ENCODE measurements at places on chromosomes 13 and 19.

DNA sequence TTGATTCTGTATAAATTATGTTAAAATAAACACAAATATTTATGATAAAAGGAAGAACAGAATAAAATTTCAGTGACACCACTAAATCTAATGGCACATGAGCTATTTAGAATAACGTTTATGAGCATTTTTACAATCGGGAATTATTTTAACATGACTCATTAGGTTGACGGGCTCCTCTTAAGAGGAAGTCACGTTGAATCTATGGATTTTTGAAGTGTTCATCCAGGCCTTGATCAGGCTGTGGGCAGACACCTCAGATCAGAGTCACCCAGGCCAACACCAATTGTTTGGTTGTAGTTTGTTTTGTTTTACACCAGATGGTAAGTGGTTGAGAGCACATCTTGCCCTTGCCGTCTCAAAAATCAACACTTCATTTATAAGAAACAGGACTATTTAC is 257.8 kb downstream of the FOXO1 start:
- DNase-seq, result no peak
- no peaks in the 10 kb centered on the region for H3K27me3 ChIP-seq
- H3K36me3 ChIP-seq, result no peaks in the 10 kb centered on the region
- no peak overlapping the region for H3K4me3 ChIP-seq

GRCh38 chr13:31020996-31021395 is 88.5 kb downstream of the TEX26 start:
- H3K4me1 ChIP-seq, result no peaks in the 10 kb centered on the region
- DNase-seq, result no peak
- no peaks in the 10 kb centered on the region for H3K36me3 ChIP-seq
- no peaks in the 10 kb centered on the region for H3K27me3 ChIP-seq
- no peak overlapping the region for H3K4me3 ChIP-seq

DNA sequence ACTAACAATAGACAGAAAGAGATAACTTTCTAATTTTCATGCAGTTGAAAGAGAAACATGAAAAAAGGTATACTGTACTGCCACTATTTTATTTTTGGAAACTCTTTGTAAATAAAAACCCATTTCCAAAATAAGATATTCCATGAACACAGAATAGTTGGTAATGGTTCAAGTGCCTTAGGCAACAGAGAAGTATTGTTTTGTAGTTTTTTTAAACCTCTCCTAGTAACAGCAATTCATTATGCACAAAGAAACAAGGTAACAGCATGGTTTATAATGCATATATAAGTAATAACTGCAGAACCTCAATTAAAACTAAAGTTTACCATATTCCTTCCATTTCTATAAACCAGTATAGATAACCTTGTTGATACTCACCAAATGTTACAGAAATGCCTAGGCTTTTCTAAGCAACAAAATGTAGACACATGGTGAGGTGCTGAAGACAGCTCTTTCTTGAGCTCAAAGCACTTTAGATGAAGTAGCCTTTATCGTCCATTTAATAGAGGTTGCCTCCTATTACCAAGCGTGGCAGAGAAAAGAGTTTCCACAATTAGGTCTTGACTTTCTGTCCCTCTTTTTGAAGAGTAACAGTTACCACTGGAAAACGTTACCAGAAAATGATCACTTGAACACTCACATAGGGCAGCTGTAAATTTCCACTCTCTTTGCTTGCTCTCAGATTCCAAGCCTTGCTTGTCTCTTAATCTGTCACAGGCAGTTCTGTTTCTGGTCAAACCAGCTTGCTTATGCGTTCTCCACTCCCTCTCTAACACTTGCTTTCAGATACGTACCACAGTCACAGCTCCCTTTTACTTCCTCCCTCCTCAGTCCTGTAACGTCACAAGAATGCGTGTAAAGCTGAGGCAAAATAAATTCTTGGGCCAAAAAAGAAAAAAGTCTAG is 42.9 kb downstream of the CAB39L start:
- no peaks in the 10 kb centered on the region for H3K27me3 ChIP-seq
- DNase-seq, result no peak
- peak overlapping the region; percentile 91 for H3K27ac ChIP-seq

- no peak overlapping the region for H3K4me3 ChIP-seq
- H3K4me1 ChIP-seq, result no peaks in the 10 kb centered on the region
- H3K27me3 ChIP-seq, result no peaks in the 10 kb centered on the region
- no peaks in the 10 kb centered on the region for H3K36me3 ChIP-seq
- H3K27ac ChIP-seq, result no peak overlapping the region
Measured at GRCh38 chr19:30391554-30392551, 19.7 kb downstream of the ZNF536 start.

DNA sequence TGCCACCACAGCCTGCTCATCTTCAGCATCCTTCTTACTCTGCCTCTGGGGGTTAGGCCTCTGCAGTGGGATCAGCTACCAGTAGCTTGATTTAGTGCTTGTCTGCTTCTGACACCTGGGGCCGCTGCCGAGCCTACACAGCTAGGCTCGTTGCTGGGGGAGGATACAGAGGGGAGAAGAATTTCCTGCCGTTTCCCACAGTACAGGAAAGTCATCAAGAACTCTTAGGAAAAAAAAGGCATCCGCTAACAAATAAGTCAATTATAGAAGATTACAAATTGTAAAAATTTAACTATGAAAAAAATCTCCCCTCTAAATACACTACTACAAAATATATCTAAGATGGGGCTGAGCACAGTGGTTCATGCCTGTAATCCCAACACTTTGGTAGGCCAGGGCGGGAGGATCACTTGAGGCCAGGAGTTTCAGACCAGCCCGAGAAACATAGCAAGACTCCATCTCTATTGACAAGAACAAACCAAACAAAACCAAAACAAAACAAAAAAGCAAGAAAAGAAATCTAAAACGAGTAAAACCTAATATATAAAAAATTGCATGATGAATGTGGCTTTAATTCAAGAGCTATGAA is 26.7 kb downstream of the LATS2 start:
- no peaks in the 10 kb centered on the region for H3K27me3 ChIP-seq
- no peaks in the 10 kb centered on the region for H3K36me3 ChIP-seq
- H3K4me3 ChIP-seq, result no peak overlapping the region
- H3K27ac ChIP-seq, result peak overlapping the region; percentile 66
